Activated T-cell treated with anti-CD3 and anti-CD28 coated beads, Interleukin-2, amount 50 U/mL, for 48 hours (primary cell): ENCODE measurements at places on chromosomes 12 and 14.

DNA sequence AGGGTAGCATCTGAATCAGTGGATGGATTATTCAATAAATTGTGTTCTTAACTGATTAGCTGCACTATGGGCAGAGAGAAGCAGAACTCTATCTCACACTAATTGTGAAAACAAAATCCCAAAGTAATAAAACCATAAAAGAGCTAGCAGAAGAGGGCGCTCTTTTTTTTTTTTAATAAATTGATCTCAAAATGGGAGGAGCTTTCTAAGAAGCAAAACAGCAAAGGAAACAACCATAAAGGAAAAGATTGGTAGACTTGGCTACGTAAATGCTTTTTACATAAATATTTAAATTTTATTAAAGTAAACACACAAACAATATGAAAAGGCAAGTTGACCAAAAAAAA lies 1.5 kb upstream of the TM7SF3 start:
- DNase-seq, result no peak

- DNase-seq, result no peak
Measured at GRCh38 chr14:65959563-65960024, 526.6 kb upstream of the CCDC196 start.

DNA sequence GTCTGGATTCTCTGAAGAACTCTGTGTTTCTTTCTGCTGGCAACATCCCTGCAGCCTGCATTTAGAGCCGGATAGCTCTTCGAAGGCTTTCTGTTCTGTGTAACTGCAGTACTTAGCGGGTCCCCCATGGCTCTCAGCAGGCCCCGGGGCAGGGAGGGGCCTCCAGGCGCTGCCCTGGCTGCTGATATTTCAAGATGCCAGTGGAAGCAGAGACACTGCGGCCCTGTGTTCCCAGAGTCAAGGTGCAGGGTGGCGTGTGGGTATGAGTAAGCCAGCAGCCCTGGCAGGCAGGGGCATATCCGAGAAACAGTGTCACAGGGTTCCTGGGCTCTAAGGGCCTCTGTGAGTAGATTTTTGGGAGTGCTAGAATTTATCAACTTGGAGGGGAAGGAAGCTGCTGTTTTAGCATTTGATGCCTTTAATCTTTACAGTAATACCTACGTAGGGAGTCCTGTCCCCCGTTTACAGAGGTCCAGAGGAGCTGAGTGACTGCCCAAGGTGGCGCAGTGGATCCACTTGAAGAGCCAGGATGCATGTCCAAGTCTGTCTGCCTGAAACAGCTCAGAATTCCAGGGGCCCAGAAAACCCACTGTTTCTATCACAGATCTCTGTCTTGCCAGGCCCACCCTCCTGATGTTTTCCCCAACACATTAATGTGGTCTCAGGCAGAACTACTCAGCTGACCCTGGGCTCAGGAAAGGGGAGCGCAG lies 16.2 kb downstream of the ESRRB start:
- no peak for DNase-seq

DNA sequence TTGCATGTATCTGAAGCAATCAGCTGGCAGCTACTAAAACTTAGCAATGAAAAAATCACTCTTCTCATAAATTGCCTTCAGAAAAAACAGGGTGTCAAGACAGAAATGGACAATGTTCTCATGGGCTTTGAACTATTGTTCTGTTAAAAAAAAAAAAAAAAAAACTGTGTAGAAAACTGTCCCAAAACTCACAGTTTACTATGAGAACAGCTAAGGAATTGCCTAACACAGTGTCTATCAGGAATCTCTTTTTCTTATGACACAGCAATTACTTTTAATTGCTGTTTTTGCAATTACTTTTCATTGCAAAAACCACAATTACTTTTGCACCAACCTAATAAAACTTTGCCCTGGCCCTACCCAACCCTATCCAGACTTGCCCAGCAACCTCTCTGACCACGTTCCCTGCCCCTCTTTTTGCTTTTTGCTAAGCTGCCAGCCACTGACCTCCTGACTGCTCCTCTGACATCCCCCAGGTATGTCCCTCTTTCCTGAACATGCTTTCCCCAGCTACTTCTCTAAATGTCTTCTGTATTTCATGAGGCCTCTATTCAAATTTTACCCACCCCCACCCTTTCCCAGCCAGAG lies 68.0 kb upstream of the SLCO1C1 start:
- DNase-seq, result no peak

DNA sequence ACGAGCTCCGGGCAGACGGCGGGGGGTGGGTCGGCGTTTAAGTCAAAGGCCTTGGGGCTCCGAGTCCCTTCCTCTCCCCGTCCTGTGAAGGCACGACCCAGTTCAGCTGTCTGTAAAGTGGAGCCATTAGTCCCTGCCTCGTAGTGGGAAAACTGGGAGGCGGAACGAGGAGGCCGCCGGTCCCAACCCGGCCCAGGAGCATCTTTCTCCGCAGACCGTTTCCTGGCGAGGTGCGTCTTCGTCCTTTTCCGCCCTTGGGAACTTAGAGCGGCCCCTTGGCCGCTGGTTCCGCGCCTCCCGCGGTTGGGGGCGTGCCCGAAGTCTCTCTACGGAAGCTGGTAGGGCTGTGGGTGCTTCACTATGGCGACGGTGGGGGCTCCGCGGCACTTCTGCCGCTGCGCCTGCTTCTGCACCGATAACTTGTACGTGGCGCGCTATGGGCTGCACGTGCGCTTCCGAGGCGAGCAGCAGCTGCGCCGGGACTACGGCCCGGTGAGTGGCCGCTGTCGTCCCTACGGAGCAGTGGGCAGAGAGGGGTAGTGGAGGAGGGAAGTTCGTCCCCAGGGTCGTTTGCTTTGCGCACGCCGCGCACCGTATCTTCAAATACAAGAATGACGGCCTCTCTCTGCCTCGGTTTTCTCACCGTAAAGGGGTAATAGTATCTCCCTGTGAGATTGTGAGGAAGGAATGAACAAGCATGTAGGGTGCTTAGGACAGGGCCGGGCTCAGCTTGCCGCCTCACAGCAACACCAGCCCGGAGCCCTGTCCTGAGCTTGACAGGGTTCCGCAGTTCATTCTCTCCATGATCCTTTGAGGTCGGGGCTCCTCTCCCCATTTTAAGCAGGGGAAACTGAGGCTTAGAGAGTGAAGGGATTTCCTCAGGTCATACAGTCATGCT lies at the start of gene OGFOD2:
Gene OGFOD2, plus strand, starts transcription at position 353 of the 898 bp plus-strand sequence. Its CDS starts 8 bp downstream, at position 361.
- peak; percentile 95 for DNase-seq

DNA sequence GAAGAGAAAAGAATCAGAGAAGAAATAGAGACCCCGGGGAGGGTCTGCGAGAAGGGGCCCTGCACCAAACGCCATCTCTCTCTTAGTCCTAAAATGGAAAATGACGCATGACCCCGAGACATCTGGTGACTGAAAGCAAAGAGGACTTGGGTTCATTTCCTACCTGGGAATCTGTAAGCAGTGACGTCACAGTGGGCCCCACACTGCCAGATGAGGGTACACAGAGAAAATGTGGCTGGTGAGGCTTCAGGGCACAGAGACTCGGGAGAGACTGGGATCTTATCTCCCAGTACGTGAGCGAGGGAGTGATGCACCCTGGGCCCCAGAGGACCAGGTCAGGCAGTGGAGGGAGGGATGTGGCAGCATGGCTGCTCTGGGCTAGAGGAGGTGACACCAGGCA lies 288.1 kb upstream of the SFSWAP start:
- no peak for DNase-seq

- DNase-seq, result no peak
Measured at GRCh38 chr12:57723630-57723962, 14.9 kb downstream of the AGAP2 start.

DNA sequence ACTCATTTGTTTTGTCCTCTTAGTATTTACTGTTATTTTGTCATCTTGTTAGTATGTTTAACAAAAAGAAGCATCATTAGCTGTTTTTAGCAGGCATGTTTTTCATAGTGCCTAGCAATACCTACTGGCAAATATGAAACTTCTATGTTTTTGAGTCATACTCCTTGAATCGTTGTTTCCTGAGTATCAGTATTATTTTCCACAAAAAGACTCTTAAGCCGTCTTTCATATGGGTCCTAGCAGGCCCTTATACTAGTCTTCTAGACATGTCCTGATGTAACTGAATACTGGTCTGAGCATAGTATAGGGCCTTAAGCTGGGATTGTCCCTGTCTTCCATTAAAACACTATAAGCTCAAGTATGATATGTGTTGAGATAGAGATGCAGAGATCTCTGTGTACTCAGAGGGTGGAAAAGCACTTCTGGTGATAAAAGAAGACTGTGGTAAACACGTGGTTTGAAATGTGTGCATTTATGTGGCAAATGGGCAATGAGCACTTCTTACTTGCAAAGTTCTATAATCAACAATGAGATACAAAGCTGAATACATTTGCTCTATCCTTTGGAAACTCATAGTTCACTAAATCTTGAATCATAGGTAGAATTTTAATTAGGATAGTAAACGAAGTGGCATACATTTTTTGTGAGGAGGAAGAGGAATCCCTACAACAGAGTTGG lies 348.8 kb downstream of the PDZRN4 start:
- no peak for DNase-seq

GRCh38 chr12:63276537-63277365 lies 125.8 kb upstream of the AVPR1A start:
- DNase-seq, result peak; percentile 26

DNA sequence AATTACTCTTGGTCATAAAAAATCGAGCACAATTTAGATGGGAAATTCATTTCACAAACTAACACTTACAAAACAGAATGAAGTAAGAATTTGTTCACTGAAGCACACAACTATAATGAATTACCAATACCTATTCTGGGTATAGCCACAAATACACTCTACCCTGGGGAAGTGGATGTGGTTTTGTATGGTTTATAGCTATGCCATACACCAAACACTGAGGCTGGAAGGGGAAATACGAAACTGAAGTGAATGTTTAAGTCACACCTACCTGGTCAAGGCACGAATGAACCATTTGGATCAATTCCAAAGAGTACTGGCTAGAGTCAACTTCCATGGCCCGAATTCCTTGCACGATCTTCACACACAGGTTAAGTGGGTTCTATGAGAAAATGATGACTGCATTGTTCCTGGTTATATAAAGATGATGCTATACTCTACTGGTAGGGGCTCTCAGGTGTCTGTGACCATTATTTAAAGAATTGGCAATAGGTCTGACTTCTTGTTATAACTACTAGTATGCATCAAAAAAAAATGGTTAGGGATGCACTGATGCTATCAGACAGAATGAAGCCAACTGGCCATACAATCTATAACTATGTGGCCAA lies 12.8 kb downstream of the NEK9 start:
- no peak for DNase-seq

- DNase-seq, result no peak
Measured at GRCh38 chr12:51777457-51777856, 71.1 kb downstream of the FIGNL2 start.

GRCh38 chr12:132950844-132951535 lies 5.1 kb downstream of the ZNF605 start:
- DNase-seq, result no peak

- DNase-seq, result no peak
Measured at GRCh38 chr12:117363953-117364486, 2.6 kb upstream of the NOS1 start.

DNA sequence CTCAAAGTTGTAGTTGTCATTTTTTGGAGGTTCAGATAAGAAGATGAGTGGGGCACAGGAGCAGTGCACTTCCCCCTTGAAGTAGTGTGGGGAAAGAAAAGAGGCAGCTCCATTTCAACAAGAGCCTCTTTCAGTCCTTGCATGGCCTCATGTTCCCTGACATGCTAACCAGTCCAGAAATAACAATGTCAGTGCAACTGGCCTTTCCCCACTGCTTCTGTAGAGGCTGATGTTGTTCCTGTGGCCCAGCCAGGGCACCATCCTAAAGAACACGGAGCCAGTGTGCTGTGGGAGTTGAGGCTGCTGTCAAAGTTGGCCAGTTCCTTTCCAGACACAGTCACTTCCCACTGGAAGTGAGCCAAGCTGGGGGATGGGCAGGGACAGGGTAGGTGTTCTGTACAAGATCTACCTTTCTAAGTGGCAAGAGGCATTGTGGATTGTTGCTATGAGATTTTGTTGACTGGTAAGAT lies 77.7 kb upstream of the SLC38A2 start:
- no peak for DNase-seq

DNA sequence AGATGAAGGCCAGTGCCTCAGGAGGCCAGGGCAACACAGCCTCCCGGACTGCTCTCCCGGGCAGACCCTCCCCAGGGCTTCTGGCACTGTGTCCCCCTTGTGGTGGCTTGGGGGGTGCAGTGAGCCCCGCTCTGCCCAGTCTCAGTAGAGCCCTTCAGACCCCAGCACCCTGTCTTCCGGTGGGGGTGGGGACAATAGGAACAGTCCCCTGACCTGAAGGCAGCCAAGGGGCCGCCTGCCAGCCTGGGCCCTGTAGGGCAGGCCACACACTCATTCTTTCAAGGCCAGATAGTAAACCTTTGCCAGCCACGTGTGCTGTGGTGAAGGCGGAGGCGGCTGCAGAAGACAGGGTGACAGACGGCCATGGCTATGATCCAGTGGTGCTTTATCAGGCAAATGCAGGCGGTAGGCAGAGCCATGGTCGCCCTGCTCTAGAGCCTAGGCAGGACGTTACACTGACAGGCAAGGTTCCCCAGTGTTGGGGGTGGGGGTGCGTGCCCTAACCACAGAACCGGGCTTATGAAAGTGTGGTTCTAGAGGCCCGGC lies 15.0 kb downstream of the ZFYVE21 start:
- DNase-seq, result no peak

- no peak for DNase-seq
Measured at GRCh38 chr12:32995623-32996022, 99.0 kb upstream of the PKP2 start.

GRCh38 chr14:68113343-68113930 lies 293.9 kb downstream of the RAD51B start:
- no peak for DNase-seq

DNA sequence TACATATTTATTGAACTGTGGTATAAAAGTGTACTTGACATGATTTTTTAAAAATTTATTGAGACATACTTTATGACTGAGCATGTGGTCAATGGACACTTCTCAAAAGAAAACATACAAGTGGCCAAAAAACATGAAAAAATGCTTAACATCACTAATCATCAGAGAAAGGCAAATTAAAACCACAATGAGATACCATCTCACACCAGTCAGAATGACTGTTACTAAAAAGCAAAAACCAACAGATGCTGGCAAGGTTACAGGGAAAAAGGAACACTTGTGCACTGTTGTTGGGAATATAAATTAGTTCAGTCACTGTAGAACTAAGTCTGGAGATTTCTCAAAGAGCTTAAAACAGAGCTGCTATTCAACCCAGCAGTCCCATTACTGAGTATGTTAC lies 1177.6 kb downstream of the GALC start:
- no peak for DNase-seq

- no peak for DNase-seq
Measured at GRCh38 chr12:43736927-43737440, 21.6 kb downstream of the PUS7L start.
